ENCODE measurements at places on chromosomes 16 and 17.
A peak's percentile ranks its signal among the peaks of the same experiment; 100 is the strongest.

DNA sequence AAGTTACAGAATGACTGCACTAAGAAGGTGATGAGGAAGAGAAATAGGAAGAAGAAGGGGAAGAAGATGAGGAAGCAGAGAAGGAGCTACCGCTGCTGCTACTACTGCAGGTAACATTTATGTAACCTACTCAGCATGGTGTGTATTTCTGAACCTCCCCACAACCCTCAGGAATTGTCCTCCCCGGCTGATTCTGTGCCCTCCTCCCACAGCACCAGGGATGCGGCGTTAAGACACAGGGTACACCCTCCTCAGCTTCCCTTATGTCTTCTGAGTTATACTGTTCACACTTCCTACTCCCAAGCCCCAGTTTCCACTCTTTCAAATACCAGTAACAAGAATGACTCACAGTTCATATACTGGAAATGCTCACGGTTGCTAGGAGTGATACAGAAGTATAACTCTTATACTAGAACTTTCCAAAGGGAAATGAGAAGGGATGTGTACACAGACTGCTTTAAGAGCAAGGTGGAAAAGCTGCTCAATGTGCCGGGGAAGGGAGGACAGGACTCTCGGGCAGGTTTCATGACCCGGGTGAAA is 224.5 kb upstream of the PSMD7 start:
- DNase-seq = no peak

DNA sequence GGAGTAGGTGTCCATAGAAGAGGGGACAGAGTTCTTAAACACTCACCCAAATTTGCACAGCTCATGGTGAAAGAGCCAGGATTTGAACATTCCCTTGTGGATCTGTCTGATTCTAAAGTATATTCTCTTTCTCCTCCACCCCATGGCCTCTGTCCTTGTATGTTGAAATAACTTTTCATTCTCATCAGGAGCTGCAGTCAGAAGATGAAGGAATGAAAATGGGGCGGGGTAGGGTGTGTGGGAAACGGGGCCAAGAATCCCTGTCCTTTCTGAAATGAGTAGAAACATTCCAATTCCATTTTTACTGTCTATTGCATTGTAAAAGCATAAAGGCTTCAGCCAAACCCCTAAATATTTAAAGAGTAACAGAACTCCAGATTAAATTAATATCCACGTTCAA is 42.8 kb downstream of the NOG start:
- DNase-seq = no peak

DNA sequence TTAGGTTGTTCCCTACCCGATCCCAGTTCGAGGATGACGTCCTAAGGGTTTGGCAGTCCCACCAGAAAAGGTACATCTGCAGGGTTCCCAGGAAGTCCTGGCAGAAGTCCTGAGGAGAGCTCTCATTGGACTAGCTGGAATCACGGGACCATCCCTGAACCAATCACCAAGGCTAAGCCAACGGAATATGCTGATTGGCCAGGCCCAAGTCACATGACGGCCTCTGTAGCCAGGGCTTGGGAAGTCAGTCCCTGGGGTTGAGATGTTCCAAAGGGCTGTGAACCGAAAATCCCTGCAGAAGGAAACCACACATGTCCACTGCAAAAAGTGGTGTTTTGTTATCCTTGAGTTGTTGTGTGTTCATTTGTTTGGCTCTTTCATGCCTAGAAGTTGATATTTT is 68.2 kb upstream of the ZNF423 start:
- DNase-seq = peak; percentile 31

DNA sequence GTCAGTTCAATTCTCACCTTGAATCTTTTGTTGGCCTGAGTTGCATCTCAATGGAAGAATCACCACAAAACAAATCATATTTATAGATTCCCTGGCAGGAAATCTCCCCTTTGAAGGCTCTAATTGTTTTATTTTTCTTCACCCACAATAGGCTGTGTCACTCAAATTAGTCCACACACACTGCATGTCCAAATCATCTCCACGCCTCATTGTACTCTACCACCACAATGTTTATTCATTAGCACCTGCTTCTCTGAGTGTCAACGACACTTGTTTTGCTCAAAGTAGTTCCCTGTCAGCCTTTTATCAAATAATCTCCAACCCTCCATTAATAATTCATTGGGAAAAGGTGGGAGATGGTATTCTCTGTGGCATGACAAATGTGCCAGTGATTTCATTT is 164.3 kb downstream of the ABCC12 start:
- no peak for DNase-seq

- no peak for DNase-seq
These were observed at the start of gene ADAM11 for GRCh38 chr17:44758414-44759085. TSS of gene ADAM11 (plus strand) at chr17:44758988. CDS start at chr17:44759200, 212 bp downstream.

GRCh38 chr17:64777415-64778239 is 115.5 kb upstream of the SMURF2 start:
- peak; percentile 38 for DNase-seq

DNA sequence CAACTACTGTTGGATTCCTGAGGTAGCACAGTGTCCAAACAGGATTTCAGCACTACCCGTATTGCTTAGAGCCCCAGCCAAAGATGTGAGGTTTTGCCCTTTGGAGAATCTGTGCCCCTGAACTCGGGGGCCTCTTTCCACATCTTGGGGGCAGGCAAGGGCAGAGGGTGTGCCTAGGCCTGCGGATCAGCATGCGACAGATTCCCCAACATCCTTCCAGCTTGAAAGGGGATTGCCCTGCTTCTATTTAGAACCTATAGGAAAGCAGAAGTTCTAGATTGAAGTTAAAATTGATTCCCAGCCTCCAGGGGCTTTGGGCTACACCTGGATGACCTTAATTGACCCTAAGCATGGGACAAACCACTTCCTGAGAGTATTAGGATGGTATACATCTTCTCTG is 19.6 kb downstream of the NOD2 start:
- DNase-seq = no peak

- DNase-seq = no peak
These were observed 1.8 kb upstream of the CDC42EP4 start for GRCh38 chr17:73313526-73314127.

- no peak for DNase-seq
These were observed 40.3 kb downstream of the AP2B1 start for GRCh38 chr17:35627417-35627816.

DNA sequence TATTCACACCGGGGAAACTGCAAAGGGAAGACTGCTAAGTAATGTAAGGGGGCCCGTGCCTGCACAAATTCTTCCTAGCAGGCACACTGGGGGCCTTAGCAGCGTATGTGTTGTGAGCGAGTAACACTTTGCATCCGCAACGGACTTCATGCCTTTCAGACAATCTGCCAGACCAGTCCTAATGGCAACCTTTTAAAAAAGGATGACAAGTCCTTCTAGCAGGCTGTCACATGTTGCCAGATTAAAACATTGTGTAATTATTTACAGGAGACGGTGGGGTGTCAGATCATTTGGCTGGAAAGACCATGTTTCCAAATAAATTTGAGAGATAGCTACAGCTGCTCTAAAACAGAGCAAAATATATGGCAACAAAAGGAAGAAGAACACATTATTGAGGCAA is 46.1 kb downstream of the CPPED1 start:
- DNase-seq = no peak

GRCh38 chr17:80663781-80664206 is 119.2 kb downstream of the RPTOR start:
- DNase-seq = peak; percentile 73

GRCh38 chr17:75874323-75875181 is 3.8 kb downstream of the TRIM47 start:
- no peak for DNase-seq

DNA sequence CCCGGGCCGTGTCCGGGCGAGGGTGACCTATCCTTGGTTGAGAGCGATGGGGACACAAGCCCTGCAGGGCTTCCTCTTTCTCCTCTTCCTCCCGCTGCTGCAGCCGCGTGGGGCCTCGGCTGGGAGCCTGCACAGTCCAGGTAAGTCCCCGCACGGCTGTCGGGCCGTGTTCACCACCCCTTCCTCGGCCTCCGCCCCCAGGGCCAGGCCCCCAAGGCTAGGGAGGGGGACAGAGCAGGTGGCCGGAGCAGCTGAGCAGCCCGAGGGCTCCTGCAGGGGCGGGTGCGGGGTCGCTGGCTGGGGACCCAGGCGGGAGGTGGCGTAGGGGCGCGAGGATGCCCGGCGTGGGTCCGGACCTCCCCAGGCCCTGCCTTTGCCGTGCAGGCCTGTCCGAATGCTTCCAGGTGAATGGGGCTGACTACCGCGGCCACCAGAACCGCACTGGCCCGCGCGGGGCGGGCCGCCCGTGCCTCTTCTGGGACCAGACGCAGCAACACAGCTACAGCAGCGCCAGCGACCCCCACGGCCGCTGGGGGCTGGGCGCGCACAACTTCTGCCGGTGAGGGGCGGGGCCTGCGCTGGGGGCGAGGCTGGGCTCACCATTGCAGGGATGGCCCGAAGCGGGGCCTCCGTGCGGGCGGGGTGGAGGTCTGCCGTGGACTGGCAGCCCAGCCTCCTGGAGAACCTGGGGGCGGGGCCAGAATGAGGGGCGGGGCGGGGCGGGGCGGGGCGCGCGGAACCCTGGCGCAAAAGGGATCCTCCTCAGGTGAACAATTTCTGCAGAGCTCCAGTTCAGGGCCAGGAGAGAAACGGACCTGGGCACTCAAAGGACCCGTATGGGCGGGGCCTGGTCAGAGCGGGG is 631 bp downstream of the KREMEN2 start:
- peak; percentile 86 for DNase-seq

- no peak for DNase-seq
These were observed 50.0 kb downstream of the SF3B3 start for GRCh38 chr16:70573451-70574121.

DNA sequence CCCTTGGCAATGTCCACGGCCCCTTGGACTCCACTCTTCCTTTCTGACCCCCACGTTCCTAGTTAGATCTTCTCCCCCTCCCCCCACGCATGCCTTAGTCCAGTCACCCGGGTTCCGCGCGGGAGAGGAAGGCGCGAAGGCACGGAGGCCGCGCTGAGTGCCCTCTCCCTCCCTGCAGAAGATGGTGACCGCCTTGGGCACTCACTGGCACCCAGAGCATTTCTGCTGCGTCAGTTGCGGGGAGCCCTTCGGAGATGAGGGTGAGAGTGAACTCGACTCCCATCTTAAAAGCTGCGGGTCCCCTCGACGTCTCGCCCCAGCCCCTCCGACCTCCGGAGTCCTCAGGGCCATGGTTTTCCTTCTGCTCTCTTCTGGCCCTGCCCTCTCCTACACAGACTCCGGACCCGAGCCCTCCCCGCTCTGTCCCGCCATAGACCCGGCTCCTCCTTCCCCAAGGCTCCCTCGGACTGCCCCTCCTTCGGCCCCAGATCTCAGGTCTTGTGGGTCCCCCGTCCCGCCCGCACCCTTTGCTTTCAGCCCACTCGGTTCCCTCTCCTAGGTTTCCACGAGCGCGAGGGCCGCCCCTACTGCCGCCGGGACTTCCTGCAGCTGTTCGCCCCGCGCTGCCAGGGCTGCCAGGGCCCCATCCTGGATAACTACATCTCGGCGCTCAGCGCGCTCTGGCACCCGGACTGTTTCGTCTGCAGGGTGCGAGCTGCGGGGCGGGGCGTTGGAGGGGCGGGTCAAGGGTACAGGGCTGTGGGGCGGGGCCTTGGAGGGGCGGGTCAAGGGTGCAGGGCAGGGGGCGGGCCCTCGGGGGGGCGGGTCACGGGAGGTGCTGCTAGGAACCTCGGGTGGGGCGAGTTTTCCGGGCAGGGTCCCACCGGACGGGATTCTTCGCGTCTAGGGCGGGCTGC is 4.6 kb downstream of the TGFB1I1 start:
- peak; percentile 94 for DNase-seq

Data from activated effector memory CD4-positive, alpha-beta T cell treated with anti-CD3 and anti-CD28 coated beads, Interleukin-2, amount 50 U/mL, for 16 hours (primary cell).